ENCODE measurements at places on chromosomes 16 and 17. TPM values are rescaled to one million over a fixed set of nuclear protein-coding genes. Genes with fewer than 3 reads are reported as not detected.
A peak's percentile ranks its signal among the peaks of the same experiment; 100 is the strongest.

- H3K27ac ChIP-seq, result no peak overlapping the region
- no peaks in the 10 kb centered on the region for H3K4me1 ChIP-seq
- H3K4me3 ChIP-seq, result no peak overlapping the region
- H3K27me3 ChIP-seq, result no peaks in the 10 kb centered on the region
Observed at GRCh38 chr17:21295036-21295952, 10.8 kb downstream of the MAP2K3 start.

GRCh38 chr16:473046-474043, 47.9 kb downstream of the RAB11FIP3 start:
- no peaks in the 10 kb centered on the region for H3K27me3 ChIP-seq
- peaks cover 14% of the 10 kb centered on the region for H3K36me3 ChIP-seq
- H3K4me3 ChIP-seq, result no peak overlapping the region
- H3K4me1 ChIP-seq, result peaks cover 8% of the 10 kb centered on the region
- no peak overlapping the region for H3K27ac ChIP-seq

GRCh38 chr17:10217916-10218315, 19.5 kb upstream of the GAS7 start:
- no peak overlapping the region for H3K4me3 ChIP-seq
- H3K36me3 ChIP-seq, result no peaks in the 10 kb centered on the region

- H3K27ac ChIP-seq, result no peak overlapping the region
- peak; percentile 6 for DNase-seq
- no peaks in the 10 kb centered on the region for H3K36me3 ChIP-seq
- H3K4me3 ChIP-seq, result no peak overlapping the region
- H3K27me3 ChIP-seq, result no peaks in the 10 kb centered on the region
Observed at GRCh38 chr17:72422505-72423285, 301.9 kb downstream of the SOX9 start.

DNA sequence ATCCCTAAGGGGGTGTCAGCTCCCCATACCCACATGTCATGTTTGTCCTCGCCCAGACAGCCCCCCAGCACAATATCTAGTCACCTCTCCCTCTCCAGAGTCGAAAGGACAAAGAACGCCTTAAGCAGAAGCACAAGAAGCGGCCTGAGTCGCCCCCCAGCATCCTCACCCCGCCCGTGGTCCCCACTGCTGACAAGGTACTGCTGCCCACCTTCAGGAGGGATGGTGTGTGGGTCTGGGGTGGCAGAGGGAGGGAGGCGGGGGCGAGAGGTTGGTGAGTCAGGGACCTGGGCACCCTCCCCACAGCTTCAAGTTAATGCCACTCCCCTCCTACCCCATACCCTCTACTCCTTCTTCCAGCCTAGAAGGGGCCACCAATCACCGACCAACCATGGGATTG, 7.5 kb downstream of the MLLT6 start:
- no peak overlapping the region for H3K27ac ChIP-seq
- no peaks in the 10 kb centered on the region for H3K36me3 ChIP-seq
- no peaks in the 10 kb centered on the region for H3K27me3 ChIP-seq
- H3K4me1 ChIP-seq, result no peaks in the 10 kb centered on the region

DNA sequence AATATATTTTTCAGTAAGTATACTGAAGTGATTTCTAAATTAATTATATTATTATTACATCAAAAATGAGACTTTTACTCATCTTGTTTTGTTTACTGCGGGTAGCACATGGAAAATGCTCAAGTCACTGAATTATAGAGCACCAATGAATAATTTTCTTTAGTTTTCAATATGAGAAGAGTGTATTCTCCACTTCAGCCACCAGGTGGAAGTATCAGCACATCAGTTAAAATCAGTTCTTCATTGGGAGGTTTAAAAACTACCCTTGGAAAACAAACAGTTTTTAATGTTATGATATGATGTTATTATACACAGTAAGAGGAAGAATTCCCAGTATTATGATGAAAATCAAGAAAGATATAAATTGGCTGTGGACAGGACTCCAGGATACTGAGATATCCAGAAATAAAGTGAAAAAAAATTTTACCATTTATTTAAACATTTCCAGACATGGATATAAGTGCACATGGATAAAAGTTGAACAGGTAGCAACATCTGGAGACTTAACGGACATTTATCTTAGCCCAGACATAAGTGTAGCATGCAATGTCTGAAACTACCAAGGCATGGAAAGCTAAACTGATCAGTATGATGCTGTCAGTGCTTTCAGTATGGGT, 467.3 kb downstream of the KCNJ2 start:
- DNase-seq, result peak; percentile 61
- no peaks in the 10 kb centered on the region for H3K4me1 ChIP-seq
- H3K27me3 ChIP-seq, result peaks cover 2% of the 10 kb centered on the region
- H3K27ac ChIP-seq, result no peak overlapping the region

DNA sequence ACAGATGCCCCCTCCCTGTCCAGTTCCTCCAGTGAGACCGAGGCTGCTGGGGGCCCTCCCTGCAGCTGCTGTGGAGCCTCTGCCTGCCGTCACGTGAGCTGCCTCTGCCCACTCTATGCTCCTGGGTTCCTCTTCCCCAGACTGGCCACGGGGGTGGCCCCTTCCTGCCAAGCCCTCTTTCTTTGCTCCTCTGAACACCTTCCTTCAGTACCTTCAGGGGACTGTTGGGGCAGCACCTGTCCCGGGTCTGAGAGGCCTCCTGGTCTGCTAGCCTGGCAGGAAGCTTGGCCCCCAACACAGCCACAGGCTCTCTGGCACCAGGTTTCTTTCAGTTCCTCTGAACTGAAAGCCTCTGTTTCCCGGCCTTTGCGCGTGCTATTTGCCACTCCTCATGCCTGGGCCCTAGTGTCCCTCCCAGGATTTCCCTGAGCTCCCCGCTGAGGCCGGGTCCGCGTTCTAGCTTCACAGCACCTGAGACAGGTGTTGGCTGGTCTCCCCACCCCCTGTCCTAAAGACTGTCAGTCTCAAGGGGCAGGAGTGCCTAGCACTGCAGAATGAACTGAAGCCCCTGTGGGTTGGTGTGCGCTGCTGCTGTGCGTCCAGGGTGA, 6.6 kb upstream of the ATP6V0C start:
- H3K4me3 ChIP-seq, result no peak overlapping the region
- H3K36me3 ChIP-seq, result no peaks in the 10 kb centered on the region
- DNase-seq, result no peak
- H3K4me1 ChIP-seq, result no peaks in the 10 kb centered on the region
- no peak overlapping the region for H3K27ac ChIP-seq

- no peak overlapping the region for H3K4me3 ChIP-seq
- no peak overlapping the region for H3K27ac ChIP-seq
- no peaks in the 10 kb centered on the region for H3K27me3 ChIP-seq
- no peaks in the 10 kb centered on the region for H3K4me1 ChIP-seq
Observed at GRCh38 chr16:47966325-47966724, 189.5 kb downstream of the ABCC12 start.

- no peaks in the 10 kb centered on the region for H3K27me3 ChIP-seq
- no peaks in the 10 kb centered on the region for H3K4me1 ChIP-seq
- H3K4me3 ChIP-seq, result no peak overlapping the region
- DNase-seq, result no peak
- H3K27ac ChIP-seq, result no peak overlapping the region
Observed at GRCh38 chr16:25835126-25835525, 143.4 kb downstream of the HS3ST4 start.

The MED1 gene
- 39.8 TPM for total RNA-seq

The RND2 gene
- total RNA-seq, result 0.53 TPM

The SNAI3 gene
- 0.18 TPM for total RNA-seq

The MAF gene
- 0.32 TPM for total RNA-seq

The PNMT gene
- not detected for total RNA-seq
